ENCODE measurements at places on chromosomes 3 and 15.
A peak's percentile ranks its signal among the peaks of the same experiment; 100 is the strongest.

DNA sequence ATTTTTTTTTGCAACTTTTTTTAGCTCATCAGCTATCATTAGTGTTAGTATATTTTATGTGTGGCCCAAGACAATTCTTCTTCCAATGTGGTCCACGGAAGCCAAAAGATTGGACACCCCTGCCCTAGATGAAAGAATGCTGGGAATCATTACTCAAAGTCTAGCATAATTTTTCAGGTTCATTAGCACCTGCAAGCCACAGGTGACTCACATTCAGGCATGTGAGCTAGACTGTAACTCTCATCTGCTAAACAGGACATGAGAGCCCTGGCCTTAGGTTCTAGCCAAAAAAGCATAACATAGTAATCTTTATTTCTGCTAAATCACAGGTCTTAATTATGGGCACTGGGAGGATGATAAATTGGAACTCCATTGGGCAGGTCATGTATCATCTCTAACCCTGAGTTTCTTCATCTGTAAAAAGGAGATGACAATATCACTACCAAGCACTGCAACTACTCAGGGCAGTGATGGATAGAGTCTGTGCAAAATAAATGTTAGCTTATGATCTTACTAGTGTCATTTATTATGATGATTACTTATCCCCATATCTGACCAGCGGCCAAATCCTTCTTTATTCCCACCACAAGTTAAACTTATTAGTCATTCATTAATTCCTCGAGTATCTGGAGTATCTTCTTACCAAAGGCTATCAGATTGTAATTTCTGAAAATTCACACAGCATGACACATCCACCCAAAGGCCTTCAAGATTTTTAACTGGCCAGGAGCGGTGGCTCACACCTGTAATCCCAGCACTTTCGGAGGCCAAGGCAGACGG is 125.0 kb downstream of the PLD1 start:
- no peak for DNase-seq

GRCh38 chr3:139654637-139655365 is 23.0 kb downstream of the NMNAT3 start:
- no peak for DNase-seq

DNA sequence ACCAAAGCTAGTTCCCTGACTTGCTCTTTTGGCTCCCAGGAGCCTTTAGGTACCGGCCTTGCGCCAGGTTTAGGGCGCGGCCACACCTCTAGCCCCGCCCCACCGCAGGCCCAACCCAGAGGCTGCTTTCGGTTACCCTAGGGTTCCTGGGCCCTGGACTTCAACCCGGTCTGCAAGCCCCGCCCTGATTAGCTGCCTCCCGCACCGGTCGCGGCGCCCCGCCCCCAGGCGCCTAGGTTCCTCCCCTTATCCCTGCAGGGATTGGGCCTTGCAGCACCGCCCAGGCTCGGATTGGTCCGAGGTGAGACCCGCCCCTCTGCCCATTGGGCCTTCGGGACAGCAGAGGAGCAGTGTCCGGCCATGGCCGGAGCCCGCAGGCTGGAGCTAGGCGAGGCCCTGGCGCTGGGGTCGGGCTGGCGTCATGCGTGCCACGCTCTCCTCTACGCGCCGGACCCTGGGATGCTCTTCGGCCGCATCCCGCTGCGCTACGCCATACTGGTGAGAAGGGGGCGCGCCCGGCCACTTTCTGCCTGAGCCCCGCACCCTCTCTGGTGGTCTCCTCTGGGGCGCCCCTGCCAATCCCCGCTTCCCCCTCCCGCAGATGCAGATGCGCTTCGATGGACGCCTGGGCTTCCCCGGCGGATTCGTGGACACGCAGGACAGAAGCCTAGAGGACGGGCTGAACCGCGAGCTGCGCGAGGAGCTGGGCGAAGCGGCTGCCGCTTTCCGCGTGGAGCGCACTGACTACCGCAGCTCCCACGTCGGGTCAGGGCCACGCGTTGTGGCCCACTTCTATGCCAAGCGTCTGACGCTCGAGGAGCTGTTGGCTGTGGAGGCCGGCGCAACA is at the start of gene NUDT16:
NUDT16 (plus strand) TSS at position 330 of the 847 bp plus-strand sequence; CDS start at position 361, 31 bp downstream.
- DNase-seq: peak; percentile 93

DNA sequence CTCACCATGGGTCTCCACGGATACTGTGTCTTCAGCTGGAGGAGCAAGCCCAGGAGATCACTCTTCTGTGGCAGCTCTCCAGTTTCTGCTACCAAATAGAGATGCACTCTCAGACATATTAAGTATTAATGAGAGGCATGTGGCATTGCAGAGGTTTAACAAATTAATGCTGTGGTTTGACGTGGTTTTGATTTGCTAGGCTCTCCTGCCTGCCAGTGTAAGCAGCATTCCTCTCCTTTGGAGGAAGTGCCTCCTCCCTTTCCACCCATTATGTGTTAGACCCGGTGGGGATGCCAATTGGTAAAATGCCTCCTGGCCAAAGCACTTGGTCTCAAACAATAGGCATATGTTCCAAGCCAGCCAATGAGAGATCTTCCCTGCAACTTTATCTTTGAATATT is 124.8 kb downstream of the MYLK start:
- DNase-seq: no peak

GRCh38 chr3:25585361-25586166 is 79.1 kb downstream of the TOP2B start:
- DNase-seq: no peak

GRCh38 chr3:136624371-136624770 is 127.8 kb downstream of the STAG1 start:
- no peak for DNase-seq

- no peak for DNase-seq
These were observed 146.6 kb upstream of the PEX5L start for GRCh38 chr3:180183346-180183745.

DNA sequence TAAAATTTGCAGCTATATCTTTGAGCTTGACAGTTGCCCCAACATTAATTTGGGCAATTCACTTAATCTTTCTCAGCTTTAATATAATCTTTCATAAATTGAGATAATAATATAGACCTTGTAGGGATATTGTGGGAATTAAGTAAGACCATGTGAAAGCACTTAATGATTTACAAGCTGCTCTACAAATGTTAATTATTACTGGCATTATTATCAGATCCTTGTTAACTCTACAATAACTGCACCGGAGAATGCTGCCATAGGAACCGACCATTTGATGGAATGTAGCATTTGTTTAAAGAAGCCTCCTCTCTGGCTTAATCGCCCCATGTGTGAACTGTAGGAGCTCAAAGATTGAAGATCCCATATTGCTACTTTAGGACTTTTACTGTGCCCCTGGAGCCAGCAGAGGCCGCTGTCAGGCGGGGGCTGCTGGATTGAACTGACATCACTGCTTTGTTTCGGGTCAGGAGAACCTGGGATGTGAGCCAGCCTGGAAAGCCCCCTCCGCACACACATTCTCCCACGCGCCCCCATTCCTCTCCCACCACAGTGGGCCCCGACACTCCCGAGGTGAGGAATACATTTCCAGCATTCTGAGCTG is 154.2 kb upstream of the TNIK start:
- no peak for DNase-seq

DNA sequence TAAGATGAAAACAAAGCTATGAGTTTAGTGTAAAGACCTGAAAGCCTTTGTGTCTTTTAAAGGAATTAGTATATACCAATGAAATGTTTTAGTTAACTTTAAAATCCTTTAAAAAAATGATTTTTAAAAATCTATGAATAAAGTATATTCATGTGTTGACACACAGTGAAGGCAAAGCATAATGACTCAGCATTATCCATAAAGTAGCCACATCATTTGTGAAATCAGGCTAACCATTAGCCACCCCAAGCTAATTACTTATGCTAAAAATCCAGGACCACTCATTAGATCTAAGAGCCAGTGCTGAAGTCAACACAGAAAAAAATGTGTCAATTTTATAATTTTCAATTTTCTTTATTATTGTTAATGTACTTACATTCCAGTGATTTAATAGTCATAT is 310.2 kb downstream of the TBC1D5 start:
- no peak for DNase-seq

- no peak for DNase-seq
These were observed 61.6 kb downstream of the DIPK2A start for GRCh38 chr3:144033240-144033589.

- DNase-seq: no peak
These were observed 14.2 kb downstream of the CRBN start for GRCh38 chr3:3165241-3165640.

DNA sequence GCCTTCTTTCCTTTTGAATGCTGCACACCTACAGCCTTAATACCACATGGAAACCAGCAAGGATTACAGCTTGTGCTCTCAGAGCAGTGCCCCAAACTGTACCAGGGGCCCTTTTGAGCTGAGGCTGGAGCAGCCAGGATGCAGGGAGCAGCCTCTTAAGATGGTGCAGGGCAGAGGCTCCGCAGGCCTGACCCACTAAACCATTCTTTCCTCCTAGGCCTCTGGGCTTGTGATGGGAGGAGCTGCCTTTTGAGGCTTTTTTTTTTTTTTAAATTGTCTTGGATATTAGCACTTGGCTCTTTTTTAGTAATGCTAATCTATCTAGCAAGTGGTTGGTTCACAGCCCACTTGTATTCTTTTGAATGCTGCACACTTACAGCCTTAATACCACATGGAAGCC is 37.7 kb downstream of the PFN2 start:
- no peak for DNase-seq

DNA sequence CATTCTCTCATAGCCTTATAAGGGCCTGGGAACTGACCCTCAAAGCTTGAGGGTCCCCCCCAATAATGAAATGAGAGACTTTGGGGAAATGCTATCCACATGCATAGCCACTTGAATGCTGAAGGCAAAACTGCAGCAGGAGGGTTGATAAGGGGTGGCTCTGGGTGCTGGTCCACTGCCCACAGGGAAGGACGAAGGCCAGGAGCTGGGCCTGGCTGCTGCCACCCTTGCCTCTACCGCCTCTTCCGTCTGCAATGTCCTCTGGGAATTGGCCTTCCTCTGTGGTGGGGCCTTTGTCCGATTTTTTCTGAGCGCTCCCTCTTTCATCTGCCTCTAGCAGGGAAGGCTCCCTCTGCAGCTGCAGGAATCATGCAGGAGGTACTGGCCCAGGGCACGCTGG is 41.0 kb downstream of the OCA2 start:
- no peak for DNase-seq

DNA sequence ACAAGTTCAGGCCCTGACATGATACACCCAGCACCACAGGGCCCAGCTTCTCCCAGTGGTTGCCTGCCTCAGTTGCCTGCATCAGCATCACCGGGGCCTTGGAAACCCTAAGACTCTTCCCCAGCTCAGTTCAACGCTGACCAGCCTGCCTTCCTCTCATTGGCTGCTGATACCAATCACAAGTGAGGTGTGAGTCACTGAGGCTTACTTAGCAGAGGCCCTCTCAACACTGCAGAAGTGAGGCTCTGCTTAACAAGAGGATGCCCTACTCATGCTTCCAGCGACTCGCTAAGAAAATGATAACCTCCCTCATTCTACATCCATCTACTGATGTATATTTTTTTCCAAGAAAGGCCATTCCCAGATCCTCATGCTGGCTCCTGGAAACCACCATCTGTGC is 151.9 kb downstream of the ADAMTS17 start:
- no peak for DNase-seq

GRCh38 chr3:52593103-52593502 is 56.7 kb downstream of the UQCC5 start:
- DNase-seq: no peak

- DNase-seq: no peak
These were observed 8.9 kb downstream of the SEMA5B start for GRCh38 chr3:123018683-123019082.

DNA sequence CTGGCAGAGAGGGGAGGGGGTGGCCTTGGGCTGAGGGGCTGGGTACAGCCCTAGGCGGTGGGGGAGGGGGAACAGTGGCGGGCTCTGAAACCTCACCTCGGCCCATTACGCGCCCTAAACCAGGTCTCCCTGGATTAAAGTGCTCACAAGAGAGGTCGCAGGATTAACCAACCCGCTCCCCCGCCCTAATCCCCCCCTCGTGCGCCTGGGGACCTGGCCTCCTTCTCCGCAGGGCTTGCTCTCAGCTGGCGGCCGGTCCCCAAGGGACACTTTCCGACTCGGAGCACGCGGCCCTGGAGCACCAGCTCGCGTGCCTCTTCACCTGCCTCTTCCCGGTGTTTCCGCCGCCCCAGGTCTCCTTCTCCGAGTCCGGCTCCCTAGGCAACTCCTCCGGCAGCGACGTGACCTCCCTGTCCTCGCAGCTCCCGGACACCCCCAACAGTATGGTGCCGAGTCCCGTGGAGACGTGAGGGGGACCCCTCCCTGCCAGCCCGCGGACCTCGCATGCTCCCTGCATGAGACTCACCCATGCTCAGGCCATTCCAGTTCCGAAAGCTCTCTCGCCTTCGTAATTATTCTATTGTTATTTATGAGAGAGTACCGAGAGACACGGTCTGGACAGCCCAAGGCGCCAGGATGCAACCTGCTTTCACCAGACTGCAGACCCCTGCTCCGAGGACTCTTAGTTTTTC is 4.9 kb downstream of the ISL2 start:
- no peak for DNase-seq

- no peak for DNase-seq
These were observed 131.8 kb downstream of the TPRG1 start for GRCh38 chr3:189303584-189303983.

- no peak for DNase-seq
These were observed 42.6 kb upstream of the BNC1 start for GRCh38 chr15:83327041-83327440.

DNA sequence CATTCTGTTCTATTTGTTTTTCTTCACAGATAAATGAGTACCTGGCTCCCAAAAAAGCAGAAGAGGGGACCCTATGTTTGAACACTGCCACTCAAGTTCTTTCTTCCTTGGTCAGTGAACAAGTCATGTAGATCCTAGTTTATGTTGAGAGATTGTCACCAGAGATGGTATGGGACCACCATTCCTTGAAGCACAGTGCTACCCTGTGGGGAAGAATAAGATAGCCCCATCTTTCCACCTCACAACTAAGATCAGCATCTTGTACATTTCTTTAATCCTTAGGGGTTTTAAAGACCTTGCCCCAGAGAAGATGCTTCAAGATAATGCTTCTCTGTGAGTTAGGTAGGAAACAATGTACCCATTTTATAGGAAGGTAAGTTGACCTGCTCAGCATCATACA is 233.5 kb upstream of the WNT5A start:
- DNase-seq: no peak

GRCh38 chr15:34886134-34886533 is 83.4 kb downstream of the AQR start:
- no peak for DNase-seq

DNA sequence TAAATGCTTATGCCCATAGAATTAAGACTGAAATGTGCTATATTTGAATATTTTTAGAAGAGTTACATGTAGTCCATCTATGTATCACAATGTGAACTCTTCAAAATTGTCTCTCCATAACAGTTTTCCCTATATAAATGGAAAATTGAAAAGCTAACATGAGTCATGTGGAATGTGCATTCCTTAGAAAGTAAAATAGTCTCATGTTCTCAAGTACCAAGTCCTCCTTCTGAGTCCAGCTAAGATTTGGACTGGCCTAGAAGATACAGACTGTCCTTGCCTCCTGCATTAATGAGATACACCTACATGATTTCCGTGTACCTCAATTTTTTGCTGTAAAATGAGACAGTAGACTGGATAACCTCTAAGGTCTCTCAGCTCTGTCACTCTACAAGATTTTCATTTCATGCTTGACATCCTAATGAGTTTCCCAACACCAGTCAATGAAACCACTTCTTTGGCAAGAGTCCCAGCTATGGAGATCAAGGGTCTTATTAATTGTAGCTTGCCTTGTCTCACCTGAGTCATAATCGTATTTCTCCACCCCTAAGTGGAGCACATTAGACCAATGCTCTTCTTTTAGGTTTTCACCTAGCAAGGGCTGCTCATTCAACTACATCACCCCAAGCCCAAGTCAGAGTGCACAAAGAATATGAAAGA is 350.6 kb upstream of the IL12A start:
- no peak for DNase-seq

GRCh38 chr15:78000091-78000926 is 77.2 kb downstream of the TBC1D2B start:
- DNase-seq: peak; percentile 62

Data from GM12892 (cell line).